ENCODE measurements at places on chromosomes 16 and 17. TPM values are rescaled to one million over a fixed set of nuclear protein-coding genes. Genes with fewer than 3 reads are reported as not detected.

KRTAP17-1 gene
- not detected for total RNA-seq

TP53TG3D gene
- not detected for total RNA-seq

LCMT1 gene
- total RNA-seq: 10.8 TPM

DPEP3 gene
- total RNA-seq: not detected

DNA sequence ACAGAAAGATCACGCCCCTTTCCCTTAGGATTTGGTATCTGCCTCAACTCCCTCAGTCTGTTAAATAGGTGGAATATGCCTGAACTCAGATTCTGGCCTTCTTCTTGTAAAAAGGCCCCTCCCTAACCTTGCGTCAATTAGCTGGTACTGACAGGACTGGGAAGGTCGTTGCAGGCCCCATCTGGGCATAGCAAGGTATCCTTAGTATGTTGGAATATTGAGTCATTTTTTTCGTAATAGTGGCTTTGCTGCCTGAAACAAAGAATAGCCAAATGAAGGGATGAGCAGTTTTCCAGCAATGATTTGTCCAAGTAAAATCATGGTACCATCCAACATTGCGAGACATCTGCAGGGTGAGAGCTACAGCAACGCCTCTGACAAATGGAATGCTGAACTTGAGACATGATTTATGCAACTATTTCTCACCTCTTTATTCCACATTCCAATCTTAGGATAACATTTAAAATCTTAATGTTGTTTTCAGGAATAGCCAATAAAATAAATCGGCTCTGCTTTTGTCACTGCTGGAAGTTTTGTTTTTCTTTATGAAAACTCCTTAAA, 39.3 kb upstream of the BRD7 start:
- no peaks in the 10 kb centered on the region for H3K27me3 ChIP-seq
- H3K27ac ChIP-seq: no peak overlapping the region
- H3K36me3 ChIP-seq: no peaks in the 10 kb centered on the region
- peak; percentile 55 for DNase-seq
- no peaks in the 10 kb centered on the region for H3K4me1 ChIP-seq
- H3K4me3 ChIP-seq: no peak overlapping the region

GRCh38 chr16:15427648-15428239, 6.6 kb upstream of the BMERB1 start:
- peak overlapping the region; percentile 3 for H3K27ac ChIP-seq
- no peak for DNase-seq
- peaks cover 12% of the 10 kb centered on the region for H3K4me1 ChIP-seq
- no peaks in the 10 kb centered on the region for H3K36me3 ChIP-seq
- no peaks in the 10 kb centered on the region for H3K27me3 ChIP-seq

GRCh38 chr17:76644995-76645394, 1.4 kb upstream of the ST6GALNAC1 start:
- H3K27me3 ChIP-seq: no peaks in the 10 kb centered on the region
- H3K4me3 ChIP-seq: no peak overlapping the region
- no peaks in the 10 kb centered on the region for H3K4me1 ChIP-seq

GRCh38 chr16:2879854-2880508, 3.0 kb upstream of the FLYWCH2 start:
- H3K36me3 ChIP-seq: no peaks in the 10 kb centered on the region
- H3K27me3 ChIP-seq: no peaks in the 10 kb centered on the region
- no peak overlapping the region for H3K4me3 ChIP-seq
- H3K4me1 ChIP-seq: peaks cover 18% of the 10 kb centered on the region

DNA sequence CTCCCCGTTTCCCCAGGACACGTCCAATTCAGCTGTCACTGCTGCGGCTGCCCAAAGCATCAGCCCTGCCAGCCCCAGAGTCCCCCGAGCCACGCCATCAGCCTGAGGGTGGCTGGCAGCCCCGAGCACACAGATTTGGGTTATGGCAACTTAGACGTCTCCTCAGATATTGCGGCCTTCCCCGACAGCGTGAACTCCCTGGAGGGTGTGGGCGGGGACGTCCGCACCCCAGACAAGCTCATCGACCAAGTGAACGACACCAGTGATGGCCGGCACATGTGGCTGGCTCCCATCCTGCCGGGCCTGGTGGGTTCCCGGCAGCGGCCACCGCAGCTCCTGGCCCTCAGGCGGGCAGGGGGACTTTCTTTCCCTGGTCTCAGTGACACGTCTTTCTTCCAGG, 224.8 kb downstream of the KATNIP start:
- H3K27me3 ChIP-seq: no peaks in the 10 kb centered on the region
- H3K36me3 ChIP-seq: peaks cover 84% of the 10 kb centered on the region
- H3K27ac ChIP-seq: no peak overlapping the region
- no peak overlapping the region for H3K4me3 ChIP-seq

- H3K4me3 ChIP-seq: no peak overlapping the region
- H3K4me1 ChIP-seq: no peaks in the 10 kb centered on the region
- no peak for DNase-seq
- H3K36me3 ChIP-seq: no peaks in the 10 kb centered on the region
- H3K27ac ChIP-seq: no peak overlapping the region
Observed at GRCh38 chr16:65660390-65660789, 538.5 kb upstream of the CDH11 start.

DNA sequence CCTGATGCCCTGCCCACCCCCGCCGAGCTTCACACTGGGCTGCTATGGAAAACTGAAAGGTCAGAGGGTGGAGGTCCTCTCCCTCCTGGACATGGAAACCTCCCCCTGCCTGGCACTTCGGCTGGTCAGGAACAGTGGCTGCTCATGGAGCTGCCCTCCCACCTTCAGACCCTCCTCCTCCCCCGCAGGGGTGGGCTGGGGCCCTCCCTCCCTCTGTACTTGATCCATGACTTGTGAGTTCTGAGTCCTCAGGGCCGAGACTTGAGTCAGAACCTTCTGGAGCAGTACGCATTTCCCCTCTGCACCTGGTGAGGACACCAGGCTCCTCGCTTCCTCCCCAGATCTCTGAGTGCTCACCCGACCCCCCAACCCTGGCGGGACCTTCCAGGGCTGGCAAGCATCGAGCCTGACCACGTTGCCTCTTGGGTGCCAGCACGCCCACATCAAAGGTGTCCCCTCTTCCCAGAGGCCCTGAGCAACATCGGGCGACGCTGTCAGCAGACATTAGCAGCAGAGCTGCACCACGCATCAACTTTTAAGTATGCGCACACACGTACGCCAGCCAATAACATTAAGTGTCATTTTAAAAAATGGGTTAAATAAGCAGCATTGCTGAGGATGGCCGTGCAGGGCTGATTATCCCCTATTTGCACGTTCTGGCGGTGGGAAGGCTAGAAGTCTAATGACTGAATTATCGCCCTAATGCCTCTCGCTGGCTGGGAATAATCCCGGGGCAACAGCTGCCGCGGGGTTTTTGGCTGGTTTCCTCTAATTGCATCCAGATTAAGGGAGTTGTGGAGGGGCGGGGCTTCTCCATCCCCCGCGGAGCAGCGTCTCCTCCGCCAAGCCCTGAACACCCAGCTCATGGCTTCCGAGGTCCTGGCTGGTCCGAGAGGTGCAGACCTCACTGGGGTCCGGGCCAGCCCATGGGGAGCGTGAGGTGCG, 98.0 kb downstream of the TBC1D16 start:
- no peaks in the 10 kb centered on the region for H3K4me1 ChIP-seq
- H3K4me3 ChIP-seq: no peak overlapping the region
- H3K27me3 ChIP-seq: no peaks in the 10 kb centered on the region
- H3K27ac ChIP-seq: no peak overlapping the region

GRCh38 chr17:30513346-30513745, 36.1 kb downstream of the GOSR1 start:
- no peaks in the 10 kb centered on the region for H3K4me1 ChIP-seq
- H3K4me3 ChIP-seq: no peak overlapping the region
- DNase-seq: no peak
- peaks cover 4% of the 10 kb centered on the region for H3K36me3 ChIP-seq

GRCh38 chr16:11572301-11572995, 14.3 kb downstream of the LITAF start:
- H3K4me1 ChIP-seq: peaks cover 5% of the 10 kb centered on the region
- peak overlapping the region; percentile 30 for H3K27ac ChIP-seq
- peaks cover 8% of the 10 kb centered on the region for H3K36me3 ChIP-seq
- no peak for DNase-seq
- H3K4me3 ChIP-seq: no peak overlapping the region

- peak overlapping the region; percentile 64 for H3K4me3 ChIP-seq
- peaks cover 17% of the 10 kb centered on the region for H3K4me1 ChIP-seq
- peaks cover 12% of the 10 kb centered on the region for H3K36me3 ChIP-seq
- no peaks in the 10 kb centered on the region for H3K27me3 ChIP-seq
Observed at GRCh38 chr17:75288770-75289114, 491 bp downstream of the SLC25A19 start.

DNA sequence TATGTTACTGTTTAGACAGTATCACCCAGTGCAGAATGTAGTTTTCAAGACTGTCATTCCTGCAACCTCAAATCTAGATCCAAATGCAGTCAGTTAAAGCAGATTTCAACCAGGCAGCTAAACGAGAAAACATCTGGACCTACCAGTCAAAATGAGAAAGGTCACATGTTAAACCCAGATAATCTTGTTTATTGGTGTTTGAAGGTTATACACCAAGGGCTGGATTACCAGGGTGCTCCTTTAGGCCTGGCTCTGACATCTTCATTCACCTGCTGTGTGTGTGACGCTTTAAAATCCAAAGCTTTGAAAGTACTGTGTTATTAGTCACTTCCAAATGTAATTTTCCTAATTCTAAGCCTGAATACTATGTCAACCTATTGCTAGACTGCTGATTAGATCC, 54.9 kb downstream of the IKZF3 start:
- H3K27ac ChIP-seq: no peak overlapping the region
- no peaks in the 10 kb centered on the region for H3K4me1 ChIP-seq
- no peaks in the 10 kb centered on the region for H3K27me3 ChIP-seq
- no peak for DNase-seq
- H3K36me3 ChIP-seq: no peaks in the 10 kb centered on the region
- no peak overlapping the region for H3K4me3 ChIP-seq

DNA sequence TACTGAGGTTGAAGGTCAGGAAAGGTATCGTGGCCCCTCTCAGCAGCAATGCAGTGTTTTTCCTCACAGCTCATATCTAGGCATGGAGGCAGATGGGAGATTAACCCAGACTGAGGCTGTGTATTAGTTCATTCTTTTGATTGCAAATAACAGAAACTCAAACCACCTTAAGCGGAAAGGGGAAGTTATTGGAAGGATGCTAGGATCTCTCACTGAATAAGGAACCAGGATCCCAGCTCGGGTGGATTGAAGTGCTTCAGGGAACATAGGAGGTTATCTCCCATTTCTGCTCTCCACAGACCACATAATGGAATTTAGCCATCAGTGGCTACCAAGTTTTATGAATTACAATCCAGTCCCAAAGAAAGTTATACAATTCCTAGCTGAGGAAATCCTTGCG, 8.2 kb downstream of the ZNF689 start:
- DNase-seq: no peak
- H3K4me1 ChIP-seq: peaks cover 9% of the 10 kb centered on the region
- no peak overlapping the region for H3K27ac ChIP-seq
- H3K27me3 ChIP-seq: no peaks in the 10 kb centered on the region

- H3K4me1 ChIP-seq: no peaks in the 10 kb centered on the region
- no peak overlapping the region for H3K4me3 ChIP-seq
- no peaks in the 10 kb centered on the region for H3K36me3 ChIP-seq
- H3K27me3 ChIP-seq: no peaks in the 10 kb centered on the region
- no peak overlapping the region for H3K27ac ChIP-seq
Observed at GRCh38 chr17:13182450-13182849, 164.6 kb upstream of the ELAC2 start.

DNA sequence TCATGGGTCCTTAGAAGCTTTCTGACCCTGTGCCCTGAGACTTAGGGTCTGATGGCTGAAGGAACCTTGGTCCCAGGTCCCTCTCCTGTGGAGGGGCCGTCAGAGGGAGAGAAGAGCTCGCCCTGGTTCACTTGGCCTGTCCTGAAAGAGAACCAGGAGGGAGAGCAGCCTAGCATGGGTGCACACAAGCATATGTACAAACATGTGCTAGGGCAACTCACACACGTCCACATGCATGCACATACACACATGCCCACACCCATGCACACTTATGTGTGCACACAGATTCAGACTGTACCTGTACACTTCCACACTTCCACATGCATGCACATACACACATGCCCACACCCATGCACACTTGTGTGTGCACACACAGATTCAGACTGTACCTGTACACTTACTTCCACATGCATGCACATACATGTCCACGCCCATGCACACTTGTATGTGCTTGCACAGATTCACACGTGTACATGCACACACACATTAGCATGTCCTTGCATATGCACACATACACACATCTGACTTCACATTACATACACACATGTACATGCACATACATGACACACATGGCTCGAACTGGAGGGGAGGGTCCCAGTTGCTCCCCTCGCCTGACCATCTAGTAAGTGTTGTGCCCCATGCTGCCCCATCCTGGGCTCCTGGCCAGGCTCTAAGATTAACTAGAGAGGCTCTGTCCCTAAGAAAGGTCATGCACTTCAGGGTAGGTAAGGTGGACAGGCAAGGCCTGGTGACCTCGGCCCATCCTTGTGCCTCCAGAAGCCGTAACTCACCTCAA, 122.0 kb downstream of the METRNL start:
- no peak overlapping the region for H3K4me3 ChIP-seq
- H3K27me3 ChIP-seq: no peaks in the 10 kb centered on the region
- no peaks in the 10 kb centered on the region for H3K36me3 ChIP-seq
- DNase-seq: no peak

- H3K27ac ChIP-seq: no peak overlapping the region
- no peaks in the 10 kb centered on the region for H3K36me3 ChIP-seq
- no peaks in the 10 kb centered on the region for H3K4me1 ChIP-seq
- H3K27me3 ChIP-seq: no peaks in the 10 kb centered on the region
Observed at GRCh38 chr17:76642994-76643393, 563 bp downstream of the ST6GALNAC1 start.

GRCh38 chr17:45315648-45316433, 979 bp downstream of the MAP3K14 start:
- peaks cover 69% of the 10 kb centered on the region for H3K4me1 ChIP-seq
- H3K36me3 ChIP-seq: no peaks in the 10 kb centered on the region
- peak overlapping the region; percentile 94 for H3K27ac ChIP-seq
- peak overlapping the region; percentile 75 for H3K4me3 ChIP-seq

- no peaks in the 10 kb centered on the region for H3K36me3 ChIP-seq
- peaks cover 72% of the 10 kb centered on the region for H3K4me1 ChIP-seq
- H3K27ac ChIP-seq: peak overlapping the region; percentile 73
- H3K4me3 ChIP-seq: no peak overlapping the region
- no peak for DNase-seq
Observed at GRCh38 chr17:77366558-77367245, 225.9 kb downstream of the SEC14L1 start.
